Gastroesophageal sphincter (tissue), 4 donors: ENCODE measurements at places on chromosomes 2 and 18.

DNA sequence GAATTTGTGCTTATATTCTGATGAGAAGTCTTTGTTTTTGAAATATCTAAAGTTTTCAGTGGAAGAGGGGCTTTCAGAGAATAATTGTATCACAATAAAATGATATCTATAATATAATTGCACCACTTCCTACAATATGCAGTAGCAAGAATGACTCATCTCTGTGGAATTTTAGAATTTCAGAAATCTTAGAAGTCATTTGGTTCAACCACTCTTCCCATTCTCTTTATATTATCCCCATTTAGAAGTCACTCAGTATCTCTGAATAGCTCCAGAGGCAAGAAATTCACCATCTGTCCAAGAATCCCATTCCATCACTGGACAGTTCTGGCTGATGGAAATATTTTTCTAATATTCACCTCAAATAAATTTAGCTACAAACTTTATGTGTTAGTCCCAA lies 59.3 kb upstream of the CCDC68 start:
- no peak for ATAC-seq

GRCh38 chr2:219056896-219057708 lies 3.6 kb downstream of the IHH start:
- ATAC-seq: no peak

- ATAC-seq: no peak
These were observed 210.2 kb downstream of the TSN start for GRCh38 chr2:121965661-121966060.

DNA sequence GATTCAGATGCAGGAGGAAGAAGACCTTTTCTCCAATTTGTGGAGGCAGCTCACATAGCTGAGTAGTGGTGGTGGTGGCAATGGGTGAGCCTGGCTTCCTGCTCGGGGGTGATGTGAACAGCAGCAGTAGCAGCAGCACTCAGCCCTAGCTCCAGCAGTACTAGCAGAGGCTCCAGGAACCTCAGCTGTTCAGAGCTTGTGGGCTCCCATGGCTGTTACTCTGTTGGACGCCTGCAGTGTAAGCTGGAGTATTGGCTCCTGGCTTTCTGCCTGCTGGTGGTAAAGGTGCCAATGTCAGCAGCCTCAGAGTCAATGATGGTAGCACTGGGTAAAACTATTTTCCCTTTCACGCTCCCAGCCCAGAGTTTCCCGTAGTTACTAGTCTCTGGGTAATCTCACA lies 3.1 kb upstream of the SEH1L start:
- no peak for ATAC-seq

- no peak for ATAC-seq
These were observed 109.3 kb downstream of the MBP start for GRCh38 chr18:77023102-77023782.
